RPMI7951 (cell line): ENCODE measurements at places on chromosomes 3 and 15.

DNA sequence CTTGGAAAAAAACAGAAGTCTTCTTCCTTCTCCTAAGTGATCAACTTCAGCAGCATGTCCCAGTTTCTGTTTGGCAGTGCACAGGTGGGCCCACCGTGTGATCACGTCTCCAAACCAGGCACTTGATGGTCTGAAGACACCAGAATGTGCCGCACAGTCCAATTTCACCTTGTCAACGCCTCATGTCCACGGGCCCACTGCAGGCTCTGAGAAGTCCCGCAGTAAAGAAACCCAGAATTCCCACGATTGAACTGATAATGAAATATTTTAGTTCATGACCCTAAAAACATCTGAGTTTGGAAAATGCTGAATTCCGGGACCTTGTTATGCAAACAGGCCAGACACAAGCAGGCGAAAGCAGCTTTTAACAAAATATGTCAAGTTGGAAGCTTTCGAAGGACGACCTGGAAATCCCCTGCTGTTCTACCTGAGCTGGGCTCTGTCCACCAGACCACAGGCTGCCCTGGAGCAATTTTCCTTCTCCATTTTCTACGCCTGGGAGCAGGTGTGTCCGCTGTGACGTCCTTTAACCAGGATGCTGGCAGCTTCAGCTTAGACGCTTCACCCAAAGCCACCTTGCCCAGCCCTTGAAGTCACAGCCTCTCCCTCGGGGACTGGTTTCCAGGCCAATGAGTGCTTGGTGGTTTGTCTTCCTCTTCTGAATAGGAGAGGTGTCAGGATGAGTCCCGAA, 167.8 kb upstream of the IQSEC1 start:
- no peak for DNase-seq

DNA sequence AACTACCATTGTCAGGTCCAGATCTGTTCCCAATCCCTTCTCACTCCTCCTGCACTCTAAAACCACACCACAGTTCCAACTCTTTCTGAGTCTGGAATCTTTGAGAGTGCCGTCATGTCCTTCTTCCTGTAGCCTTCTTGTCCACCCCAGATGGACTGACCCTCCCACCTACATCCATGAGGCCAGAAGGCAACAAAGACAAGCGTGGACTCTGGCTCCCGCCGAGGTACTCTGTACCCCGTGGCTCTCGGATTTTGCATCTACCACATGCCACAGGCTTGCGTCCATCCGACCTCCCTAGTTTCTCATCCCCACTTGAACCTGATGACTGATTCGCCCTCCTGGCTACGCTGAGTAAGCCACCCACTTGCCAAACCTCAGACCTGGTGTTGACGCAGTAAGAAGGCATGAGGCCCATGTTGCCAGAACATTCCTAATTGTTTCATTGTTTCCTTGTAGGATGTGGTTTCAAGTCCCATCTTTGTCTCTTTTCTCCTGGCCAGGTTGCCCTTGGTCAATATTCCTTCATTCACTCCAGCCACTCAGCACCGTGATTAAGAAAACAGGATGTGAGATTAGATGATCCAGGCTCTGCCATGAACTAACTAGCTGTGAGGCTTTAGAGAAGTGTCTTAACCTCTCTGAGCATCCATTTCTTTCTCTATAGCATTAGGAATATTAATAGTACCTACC, 1.1 kb upstream of the ZBTB38 start:
- DNase-seq: peak; percentile 100

DNA sequence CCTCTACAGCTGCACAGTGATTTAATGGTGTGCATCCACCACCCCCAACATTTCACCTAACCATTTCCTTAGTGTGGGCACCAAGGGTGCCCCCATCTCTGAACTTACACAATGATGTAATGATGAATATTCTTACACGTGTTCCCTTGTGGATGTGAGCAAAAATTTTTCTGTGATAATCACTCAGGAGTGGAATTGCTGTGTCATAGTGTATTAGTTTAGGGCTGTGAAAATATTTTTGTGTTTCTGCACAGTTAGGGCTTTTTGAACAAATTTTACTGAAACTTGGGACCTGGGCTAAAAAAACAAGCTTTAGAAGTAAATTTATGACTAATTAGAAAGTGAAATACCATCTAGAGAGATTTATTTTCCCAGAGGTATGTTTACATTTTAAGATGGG, 134.5 kb upstream of the CCNL1 start:
- no peak for DNase-seq

- no peak for DNase-seq
These were observed 119.5 kb downstream of the FGF12 start for GRCh38 chr3:192607798-192608197.

GRCh38 chr15:48548455-48548854, 97.1 kb downstream of the FBN1 start:
- no peak for DNase-seq

GRCh38 chr3:70218471-70218870, 94.0 kb downstream of the MDFIC2 start:
- no peak for DNase-seq

GRCh38 chr15:63010386-63010785, 32.2 kb upstream of the TPM1 start:
- DNase-seq: no peak

DNA sequence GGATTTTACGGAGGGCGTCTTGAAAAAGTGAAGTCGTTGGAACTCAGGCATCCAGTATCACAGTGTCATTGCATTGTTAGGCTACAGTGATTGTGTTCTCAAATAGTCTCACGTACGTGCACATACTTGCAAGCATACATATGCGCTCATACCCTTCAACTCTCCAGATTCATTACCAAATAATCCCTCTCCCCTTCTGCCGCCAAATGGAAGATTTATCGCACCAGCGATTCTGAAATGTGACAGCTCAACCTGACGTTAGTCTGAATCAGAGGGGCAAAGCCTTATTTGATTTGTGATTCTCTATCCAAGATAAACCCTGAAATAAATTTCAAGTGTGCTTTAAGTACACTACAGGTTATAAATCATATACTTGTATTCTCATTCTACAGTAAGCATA, 119.4 kb downstream of the GADL1 start:
- DNase-seq: no peak

DNA sequence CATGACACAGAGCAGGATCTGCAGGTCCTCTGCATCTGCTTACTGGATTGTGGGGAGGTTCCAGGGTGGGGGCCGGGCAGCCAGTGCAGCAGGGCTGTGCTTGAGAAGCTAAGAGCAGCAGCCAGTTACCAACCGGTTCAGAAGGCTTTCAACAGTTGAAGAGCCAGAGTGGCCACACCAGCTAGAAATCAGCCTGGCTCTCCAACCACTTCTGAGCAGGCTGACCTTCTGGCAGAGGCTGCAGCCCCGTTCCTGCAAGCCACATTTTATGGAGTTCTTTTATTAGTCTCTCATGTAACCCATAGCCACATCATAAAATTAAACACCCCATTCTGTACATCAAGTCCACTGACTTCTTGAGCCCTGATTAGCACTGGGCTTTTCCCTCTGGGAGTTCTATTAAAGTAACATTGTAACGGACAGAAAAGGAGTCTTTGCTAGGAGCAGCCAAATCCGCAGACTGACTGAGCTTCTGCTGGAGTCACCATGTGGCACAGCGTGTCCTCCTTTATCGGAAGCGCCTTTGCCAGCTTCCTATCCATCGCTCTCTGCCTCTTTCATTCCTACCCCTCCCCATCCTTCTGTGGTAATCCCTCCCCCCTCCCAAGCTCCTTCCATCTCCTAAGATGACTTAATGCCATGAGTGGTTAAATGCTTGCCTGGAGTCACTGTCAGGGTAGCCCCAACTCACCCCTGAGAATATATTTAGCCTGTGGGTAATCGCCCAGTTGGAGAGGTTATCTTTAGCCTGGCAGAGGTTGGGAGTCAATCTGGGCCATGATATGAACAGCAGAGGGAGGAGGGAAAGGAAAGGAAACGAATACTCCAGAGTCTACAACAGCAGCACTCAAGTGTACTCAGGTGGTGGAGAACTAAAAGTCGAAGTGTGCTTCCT, 138.5 kb upstream of the HES1 start:
- DNase-seq: peak; percentile 45

GRCh38 chr3:141699897-141700296, 38.2 kb upstream of the RNF7 start:
- no peak for DNase-seq

DNA sequence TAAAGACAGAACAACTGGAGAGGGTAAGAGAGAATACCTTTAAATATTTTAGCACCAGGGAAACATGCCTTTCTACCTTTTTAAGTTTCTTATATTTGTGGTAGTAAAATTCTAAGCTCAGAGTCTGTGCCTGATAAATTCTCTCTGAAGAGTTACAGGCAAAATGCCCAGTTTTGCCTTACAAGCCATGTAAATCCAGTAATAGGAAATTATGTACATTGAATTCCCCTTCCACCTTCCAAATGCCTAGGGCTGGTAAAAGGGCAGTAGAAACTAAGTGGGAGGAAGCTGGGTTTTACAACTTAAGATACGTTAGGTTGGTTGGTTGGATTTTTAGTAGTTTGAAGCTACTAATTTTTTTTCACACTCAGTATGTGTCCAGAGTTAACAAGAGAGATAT, 43.1 kb upstream of the TP63 start:
- peak; percentile 54 for DNase-seq

GRCh38 chr3:197554196-197554561, 1.6 kb downstream of the BDH1 start:
- DNase-seq: no peak

DNA sequence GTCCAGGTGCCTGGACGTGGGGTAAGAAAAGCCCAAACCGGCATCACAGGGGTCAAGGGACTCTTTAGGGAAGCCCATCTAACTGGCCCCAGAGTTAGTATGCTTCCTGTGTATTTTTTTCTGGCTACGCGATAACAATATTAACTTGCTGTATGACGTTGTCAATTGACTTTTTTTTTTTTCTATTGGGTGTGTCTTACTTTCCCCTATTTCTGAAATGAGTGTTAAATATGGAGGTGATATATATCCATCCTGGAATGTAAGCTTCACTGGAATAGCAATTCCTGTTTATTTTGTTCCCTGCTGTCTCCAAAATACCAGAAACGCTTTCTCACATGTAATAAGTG, 598 bp upstream of the GMNC start:
- no peak for DNase-seq

- DNase-seq: no peak
These were observed 12.7 kb downstream of the TMPRSS7 start for GRCh38 chr3:112047264-112047663.

- DNase-seq: peak; percentile 28
These were observed 1074.8 kb upstream of the ALCAM start for GRCh38 chr3:104291878-104292277.

DNA sequence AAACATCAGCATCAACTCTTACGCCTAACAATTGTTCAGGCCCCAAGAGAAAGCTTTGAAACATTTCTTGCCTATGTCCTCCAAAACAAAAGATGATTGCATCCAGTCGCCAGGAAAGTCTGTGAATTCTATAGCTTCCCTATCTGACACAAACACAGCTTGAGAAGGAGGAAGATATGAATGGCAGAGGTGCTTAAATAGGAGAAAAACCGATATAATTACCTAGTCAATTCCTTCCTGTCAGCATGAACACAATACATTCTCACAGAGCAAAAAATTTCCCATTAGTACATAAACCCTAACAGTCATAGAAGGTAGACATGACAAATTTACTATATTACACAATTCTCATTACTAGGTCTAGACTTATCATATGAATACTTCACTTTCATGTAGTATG, 326.5 kb downstream of the CGGBP1 start:
- no peak for DNase-seq

DNA sequence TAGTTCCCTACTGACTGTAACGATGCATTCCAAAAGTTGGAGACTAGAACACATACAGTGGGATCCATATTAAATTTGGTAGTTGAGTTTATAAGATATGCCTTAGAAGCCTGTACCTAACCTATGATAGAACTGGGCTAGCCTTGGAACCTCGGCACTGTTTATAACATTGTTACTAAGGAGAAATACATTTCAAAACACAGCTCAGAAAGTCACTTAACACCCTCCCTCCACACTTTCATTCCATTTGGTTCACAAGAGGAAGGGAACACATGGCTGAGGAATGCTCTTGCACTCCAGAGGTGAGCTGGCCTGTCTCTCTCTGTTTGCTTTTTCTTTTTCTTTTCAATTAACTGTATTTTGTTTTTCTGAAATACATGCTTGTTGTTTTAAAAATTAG, 48.7 kb upstream of the TSC22D2 start:
- DNase-seq: no peak

- no peak for DNase-seq
These were observed 66.2 kb downstream of the LRRK1 start for GRCh38 chr15:100985401-100985800.

GRCh38 chr15:78177447-78177873, 28.3 kb downstream of the IDH3A start:
- peak; percentile 26 for DNase-seq

DNA sequence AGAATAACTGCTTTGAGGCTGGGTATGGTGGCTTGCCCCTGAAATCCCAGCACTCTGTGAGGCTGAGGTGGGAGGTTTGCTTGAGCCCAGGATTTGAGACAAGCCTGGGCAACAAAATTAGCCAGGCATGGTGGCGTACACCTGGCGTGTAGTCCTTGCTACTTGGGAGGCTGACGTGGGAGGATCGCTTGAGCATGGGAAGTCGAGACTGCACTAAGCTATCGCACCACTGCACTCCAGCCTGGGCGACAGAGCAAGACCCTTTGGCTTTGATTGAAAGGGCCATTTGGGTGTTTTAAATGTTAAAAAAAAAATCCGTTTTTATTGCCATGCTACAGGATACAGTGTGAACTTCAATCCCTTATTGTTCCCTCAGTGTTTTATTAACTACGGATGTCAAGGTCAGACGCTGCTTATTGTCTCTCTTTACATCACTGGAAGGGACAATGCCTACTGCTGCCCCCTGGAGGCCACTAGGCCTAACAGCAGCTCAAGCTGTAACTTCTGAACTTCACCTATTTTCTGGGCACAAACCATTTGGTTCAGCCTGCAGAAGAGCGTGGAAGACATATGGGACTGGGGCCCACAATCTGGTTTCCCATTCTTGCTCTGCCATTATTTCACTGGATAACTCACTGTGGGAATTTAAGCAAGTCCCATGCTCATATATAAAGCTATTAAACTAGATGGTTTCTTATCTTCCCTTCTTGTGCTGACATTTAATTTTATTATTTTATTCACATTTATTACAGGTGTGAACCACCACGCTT, 15.3 kb upstream of the IREB2 start:
- peak; percentile 54 for DNase-seq

- no peak for DNase-seq
These were observed 96.3 kb upstream of the ALDH1A3 start for GRCh38 chr15:100783291-100783690.
